ENCODE measurements at places on chromosomes 6 and 20. TPM values are rescaled to one million over a fixed set of nuclear protein-coding genes. Genes with fewer than 3 reads are reported as not detected.
A peak's percentile ranks its signal among the peaks of the same experiment; 100 is the strongest.

- ATAC-seq = no peak
Observed at GRCh38 chr20:60427516-60427915, 469.3 kb downstream of the CDH26 start.

DNA sequence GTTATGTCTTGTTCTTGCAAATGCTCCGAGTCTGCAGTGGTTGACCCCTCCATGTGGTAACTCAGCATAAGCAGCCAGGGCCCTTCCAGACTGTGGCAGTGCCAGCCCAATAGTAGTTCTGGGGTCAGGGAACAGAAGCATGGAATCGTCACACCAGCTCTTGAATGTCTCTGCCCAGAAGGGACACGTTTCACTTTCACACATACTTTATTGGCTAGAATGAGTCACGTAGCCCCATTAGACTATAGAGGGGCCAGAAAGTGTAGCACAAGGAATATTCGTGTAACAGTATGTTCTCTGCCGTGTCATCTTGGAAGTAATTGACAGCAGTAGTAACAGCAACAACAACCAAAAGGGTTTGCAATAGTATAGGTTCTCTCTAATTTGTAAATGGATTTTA lies 254.7 kb downstream of the FARS2 start:
- peak; percentile 53 for ATAC-seq

GRCh38 chr20:49965781-49966305 lies 16.9 kb upstream of the SNAI1 start:
- no peak for ATAC-seq

DNA sequence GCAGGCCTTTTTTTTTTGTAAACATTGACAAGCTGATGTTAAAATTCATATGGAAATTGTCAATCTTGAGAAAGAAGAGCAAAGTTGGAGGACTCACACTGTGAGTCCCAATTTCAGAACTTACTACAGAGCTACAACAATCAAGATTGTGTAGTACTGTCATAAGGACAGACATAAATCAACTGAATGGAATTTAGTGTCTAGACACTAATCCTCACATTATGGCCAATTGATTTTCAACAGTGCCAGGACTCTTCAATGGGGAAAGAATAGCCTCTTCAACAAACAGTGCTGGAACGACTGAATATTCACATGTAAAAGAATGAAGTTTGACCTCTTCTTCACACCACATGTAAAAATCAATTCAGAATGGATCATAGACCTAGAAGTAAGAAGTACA lies 60.8 kb downstream of the TGM2 start:
- ATAC-seq = no peak

DNA sequence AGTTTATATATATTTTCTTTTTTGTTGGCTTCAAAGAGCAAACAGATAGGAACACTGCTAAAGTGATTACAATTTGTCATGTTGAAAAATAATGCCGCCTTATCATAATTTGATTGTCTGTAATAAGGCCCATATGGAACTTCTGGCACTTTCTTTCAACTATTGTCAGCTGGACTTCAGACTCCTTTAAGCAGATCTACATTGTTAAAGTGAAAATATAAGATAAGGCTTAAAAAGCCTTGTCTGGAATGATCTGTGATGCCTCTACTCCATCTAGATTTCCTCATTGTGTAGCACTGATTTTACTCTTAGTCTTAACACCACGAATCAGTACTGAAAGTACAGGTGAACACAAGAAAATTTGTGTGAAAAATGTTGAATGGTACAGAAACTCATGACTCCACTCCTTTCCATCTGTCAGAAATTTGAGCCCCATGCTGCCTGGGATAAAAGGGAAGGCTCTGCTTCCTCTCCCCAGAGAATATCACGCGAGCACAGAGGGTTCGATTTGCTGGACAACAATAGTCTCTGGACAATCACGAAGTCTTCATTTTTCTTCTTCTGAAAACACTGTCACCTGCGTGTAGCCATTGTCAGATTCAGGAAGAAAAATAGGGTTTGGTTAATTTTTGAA lies 56.0 kb downstream of the BCAS1 start:
- ATAC-seq = no peak

DNA sequence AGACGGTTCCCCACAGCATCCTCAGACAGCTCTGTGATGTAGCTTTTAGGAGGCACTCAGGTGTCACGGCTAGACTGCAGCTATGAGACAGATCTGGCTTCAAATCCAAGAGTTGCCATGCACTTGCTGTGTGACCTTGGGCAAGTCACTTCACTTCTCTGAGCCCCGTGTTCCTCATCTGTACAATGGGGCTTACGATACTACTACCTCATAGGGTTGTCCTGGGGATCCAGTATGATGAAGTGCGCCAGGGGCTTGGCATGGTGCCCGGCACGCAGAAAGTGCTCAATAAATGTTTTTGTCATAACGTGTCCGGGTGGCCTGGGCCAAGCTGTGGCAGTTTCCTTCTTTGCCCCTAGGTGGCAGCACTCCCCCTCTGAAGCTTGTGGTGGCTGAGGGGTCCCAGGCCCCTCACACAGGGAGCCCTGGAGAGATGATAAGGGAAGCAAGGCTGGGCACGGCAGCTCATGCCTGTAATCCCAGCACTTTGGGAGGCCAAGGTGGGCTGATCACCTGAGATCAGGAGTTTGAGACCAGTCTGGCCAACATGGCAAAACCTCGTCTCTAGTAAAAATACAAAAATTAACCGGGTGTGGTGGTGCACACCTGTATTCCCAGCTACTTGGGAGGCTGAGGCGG lies 19.1 kb upstream of the CHMP4B start:
- ATAC-seq = peak; percentile 67

Gene NMBR
- total RNA-seq = not detected

Gene PROKR2
- not detected for total RNA-seq

Gene STX7
- total RNA-seq = 28.2 TPM

Gene KCNK15
- total RNA-seq = 0.11 TPM

Data from activated T-helper 17 cell treated with anti-CD3 and anti-CD28 coated beads, Interleukin-2, amount 50 U/mL, for 72 hours (primary cell).